ENCODE measurements at places on chromosomes 5 and 9. TPM values are rescaled to one million over a fixed set of nuclear protein-coding genes. Genes with fewer than 3 reads are reported as not detected.

TRUB2 gene
- total RNA-seq, result 13.7 TPM

BARHL1 gene
- not detected for total RNA-seq

- DNase-seq, result no peak
These were observed 81.2 kb downstream of the FSTL4 start for GRCh38 chr5:133531178-133531577.

GRCh38 chr5:129963359-129963758 is 59.1 kb downstream of the CHSY3 start:
- DNase-seq, result no peak

- DNase-seq, result no peak
These were observed 20.5 kb downstream of the SMIM15 start for GRCh38 chr5:61141801-61142200.

DNA sequence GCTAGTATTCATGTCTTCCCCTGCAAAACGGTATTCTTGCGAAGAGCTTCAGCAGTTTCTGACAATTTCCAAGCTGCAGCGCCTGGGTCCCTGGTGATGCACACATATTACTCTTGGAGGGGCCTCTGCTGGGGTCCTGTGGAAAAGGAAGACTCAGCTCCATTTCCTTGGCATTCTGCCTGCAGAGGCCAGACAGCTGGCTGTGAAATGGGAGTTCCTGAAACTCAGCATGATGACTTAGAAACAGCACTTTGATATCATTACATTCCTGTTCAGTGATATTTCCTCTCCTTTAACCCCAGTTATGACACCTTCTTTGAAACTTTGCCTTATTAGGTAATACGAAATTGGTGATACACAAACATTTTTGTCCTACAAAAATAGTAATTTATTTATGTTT is 98.5 kb downstream of the APBA1 start:
- DNase-seq, result no peak

DNA sequence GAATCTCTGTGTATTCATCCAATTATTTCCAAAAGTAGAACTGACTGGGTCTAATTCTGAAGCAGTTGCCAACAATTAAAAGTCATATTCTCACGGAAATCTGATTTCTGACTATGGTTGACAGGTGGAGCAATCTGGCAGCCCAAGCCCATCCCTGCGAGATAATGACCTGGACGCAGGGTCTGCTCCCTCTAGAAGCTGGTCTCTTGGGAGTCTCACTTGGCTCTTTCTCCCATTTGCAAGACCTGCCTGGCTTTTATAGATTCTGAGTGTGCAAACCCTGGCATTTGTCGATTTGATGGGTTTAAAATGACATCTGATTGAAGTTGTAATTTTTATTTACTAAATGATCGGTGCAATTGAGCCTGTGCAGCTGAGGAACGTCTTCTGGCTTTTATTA is 49.4 kb upstream of the NEURL1B start:
- DNase-seq, result no peak

DNA sequence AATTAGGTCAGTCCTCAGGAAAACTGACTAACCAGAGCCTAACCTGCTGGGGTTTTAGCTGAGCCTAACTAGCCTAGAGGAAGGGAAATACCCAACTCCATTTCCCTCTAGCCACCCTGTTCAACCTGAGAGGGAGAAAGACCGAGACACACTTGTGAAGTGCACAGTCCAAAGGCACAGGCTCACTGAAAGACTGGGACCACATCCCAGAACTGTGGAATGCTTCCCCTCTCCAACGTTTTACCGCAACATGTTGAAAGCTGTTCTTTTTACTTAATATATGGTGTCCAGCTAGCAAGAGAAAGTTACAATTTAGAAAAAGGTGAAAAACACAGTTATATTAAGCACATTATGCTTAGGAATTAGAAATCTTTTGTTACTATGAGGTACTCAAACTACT is 76.8 kb upstream of the SIMC1 start:
- no peak for DNase-seq

All from urinary bladder (tissue), 4 donors.